Activated CD4-positive, alpha-beta T cell treated with anti-CD3 and anti-CD28 coated beads, Interleukin-2, amount 50 U/mL, for 16 hours (primary cell): ENCODE measurements at places on chromosomes 5 and 9.

DNA sequence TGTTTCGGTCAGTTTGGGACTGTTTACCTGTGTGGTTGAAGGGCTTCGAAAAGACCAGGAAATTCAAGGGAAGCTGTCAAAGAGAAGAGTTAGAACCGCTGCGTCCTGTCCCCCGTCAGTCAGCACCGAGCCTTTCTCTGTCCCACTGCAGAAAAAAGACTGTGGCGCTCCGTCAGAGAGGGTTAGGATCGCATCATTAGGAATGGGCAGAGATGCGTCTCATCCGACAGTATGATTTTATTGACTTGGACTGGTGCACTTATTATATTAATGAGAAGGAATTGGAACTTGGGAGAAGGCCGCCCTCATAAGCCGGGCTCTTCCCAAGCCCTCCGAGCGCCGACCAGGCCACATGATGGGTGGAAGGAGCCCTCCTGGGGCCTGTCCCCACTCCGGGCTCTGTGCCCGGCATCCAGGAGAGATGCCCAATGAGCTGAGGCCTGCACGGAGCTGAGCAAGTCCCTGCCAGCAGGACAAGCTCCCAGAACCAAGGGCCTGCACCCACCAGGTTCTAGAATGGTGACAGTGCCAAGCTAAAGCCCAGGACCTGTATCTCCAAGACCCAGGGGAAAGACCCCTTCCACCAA, 71.5 kb downstream of the NEK6 start:
- no peak for DNase-seq

DNA sequence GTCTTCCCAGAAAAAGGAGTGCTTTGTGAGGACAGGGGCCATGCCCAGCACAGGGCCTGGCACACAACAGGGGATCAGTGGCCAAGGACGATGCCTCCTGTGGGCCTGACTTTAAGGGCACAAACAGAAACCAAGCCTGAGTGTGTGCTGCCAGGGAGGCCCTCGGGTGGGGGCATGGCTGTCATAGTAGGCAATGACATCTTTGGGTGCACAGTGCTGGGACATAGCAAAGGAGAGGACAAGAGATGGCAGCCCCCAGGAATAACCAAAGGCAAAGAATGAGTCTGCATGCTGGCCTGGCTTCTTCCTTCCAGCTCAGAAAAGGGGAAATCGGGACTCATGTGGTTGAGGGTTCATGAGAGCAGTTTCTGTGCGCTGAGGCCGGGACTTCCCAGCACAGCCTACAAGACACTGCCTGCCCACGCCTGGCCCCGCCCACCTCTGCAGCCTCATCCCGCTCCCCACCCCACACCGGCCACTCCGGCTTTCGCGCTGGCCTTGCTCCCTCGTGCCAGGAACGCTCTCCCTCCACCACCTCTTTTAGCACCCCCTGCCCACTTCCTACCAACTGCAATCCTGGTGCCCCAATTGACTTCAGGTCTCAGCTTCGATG, 13.8 kb upstream of the LHX2 start:
- peak; percentile 26 for DNase-seq

GRCh38 chr9:125447202-125447802, 185.7 kb downstream of the GAPVD1 start:
- DNase-seq: no peak

GRCh38 chr5:76204713-76205112, 121.5 kb downstream of the SV2C start:
- no peak for DNase-seq

DNA sequence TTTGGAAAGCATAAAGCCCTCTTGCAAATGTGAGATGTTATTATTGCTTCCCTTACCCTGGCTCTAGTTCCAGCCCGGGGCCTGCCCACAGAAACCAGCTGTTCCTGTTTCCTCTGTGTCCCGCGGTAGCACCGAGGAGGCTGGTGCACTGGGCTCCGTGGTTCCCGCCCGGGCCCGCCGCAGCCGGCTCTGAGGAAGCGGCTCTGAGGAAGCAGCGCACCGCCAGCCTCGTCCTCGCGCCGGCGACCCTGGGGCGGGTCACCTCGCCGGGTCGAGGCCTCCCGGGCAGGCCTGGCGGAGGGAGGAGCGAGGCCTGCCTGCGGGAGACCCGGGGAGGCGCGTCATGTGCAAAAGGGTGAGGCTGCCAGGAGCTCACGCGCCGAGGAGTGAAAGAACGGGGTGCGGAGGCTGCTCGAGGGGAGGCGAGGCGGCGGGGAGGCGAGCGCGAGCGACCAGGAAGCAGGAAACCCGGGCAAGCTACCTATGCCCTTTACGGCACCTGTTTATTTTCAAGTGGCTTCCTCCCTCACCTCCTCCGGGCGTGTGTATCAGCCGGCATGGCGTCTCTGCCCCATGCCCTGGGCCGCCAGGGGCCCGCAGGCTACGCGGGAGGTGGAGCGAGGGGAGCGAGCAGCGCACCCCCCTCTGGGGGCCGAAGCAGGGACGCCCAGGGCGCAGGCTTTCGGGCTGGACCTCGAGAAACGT, 61.3 kb upstream of the MEGF10 start:
- peak; percentile 40 for DNase-seq

GRCh38 chr9:34707130-34707529, 2.8 kb downstream of the CCL21 start:
- no peak for DNase-seq
